NCI-H524 treated with DMSO at 0.1 percent for 48 hours (cell line): ENCODE measurements at places on chromosomes 1 and 21.

- DNase-seq, result no peak
Measured at GRCh38 chr21:16004086-16004485, 274.3 kb downstream of the USP25 start.

GRCh38 chr1:64508629-64509028 is 38.7 kb downstream of the CACHD1 start:
- DNase-seq, result no peak

- no peak for DNase-seq
Measured at GRCh38 chr1:27476237-27476636, 13.7 kb downstream of the WASF2 start.

DNA sequence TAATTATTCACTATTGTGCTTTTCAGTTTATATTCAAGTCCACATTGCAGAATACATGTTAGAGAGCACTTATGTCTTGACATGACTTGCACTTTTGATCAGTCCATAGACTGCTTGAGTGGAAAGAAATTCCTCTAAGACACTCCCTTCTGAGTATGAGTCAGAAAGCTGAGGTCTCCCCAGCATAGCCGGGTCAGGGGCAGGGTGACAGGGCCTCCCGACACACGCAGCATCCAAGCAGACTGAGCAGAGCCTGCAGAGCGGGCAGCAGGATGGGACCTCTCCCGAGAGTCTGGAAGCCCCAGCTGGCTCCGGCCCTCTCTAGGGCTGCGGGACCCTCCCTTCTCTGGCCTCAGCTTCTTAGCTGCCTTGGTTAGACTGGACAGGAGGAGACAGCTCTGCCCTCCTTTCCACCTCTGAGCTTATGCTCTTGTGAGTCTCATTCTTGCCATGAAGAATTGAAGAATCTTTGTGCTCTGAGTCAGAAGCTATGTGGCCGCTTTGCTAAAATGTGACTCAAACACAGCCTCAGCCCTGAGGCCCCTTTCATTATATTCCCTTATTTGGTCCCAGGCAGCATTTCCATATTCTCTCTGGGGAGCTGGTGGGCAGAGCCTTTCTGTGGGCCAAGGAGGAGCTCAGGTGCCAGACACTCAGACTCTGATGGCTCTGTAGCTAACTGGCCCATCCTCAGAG is 11.2 kb upstream of the CAPN2 start:
- DNase-seq, result no peak

- peak; percentile 49 for DNase-seq
Measured at GRCh38 chr1:89523572-89524368, 859 bp upstream of the LRRC8B start.

GRCh38 chr1:192225703-192226102 is 67.4 kb downstream of the RGS18 start:
- DNase-seq, result no peak

DNA sequence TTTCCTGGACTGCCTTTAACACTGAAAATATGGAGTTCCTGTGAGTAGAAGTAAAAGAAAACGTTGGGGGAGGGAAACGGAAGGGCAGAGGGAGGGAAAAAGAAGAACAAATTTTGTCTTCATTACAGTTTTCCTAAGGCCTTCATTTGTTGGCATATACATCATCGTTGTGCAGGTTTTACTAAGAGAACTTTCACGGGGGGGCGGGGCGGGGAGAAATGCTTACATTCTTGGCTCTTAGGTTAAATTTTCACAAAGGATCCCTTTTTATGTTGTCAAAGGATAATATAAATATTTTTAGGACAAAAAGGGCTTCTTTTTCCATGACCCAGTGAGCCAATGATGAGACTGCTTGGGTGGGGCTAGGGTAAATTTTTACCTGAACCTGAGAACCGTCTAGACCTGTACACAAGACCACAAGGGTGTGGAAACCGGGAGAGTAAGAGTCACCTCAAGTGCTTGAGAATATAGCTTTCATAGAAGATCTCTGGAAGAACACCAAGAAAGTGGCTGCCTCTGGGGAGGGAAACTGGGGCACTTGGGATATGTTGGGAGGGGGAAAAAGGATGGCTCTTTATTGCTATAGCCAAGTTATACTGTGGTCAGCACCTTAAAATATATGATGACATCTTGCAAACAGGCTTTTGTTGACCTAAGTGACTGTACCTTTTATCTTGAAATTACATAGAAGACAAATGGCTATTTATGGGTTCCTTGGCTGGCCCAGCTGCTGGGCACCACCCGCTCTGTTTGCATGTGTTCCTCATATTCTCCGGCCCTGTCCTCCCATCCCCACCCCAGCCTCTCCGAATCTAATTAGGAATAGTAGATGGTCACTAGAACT is 2.0 kb upstream of the UTP25 start:
- no peak for DNase-seq

DNA sequence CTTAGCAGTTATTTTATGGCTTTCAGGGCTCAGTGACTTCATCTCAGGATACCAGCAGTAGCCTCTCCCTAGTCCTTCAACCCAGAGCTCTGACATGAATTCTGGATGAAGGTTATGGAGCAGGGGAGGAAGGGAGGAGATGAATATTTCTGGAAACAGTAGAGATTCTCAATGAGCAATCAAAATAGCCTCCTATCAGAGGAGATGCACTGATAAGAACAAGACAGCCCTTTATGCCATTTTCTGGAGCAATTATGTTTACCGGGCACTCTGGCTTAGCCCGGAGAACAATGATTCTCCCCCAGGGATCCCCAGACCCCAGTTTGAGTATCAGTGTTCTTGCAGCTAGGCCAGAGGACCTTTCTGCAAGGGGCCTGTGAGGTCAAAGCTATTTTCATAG is 37.9 kb upstream of the EDARADD start:
- DNase-seq, result no peak

DNA sequence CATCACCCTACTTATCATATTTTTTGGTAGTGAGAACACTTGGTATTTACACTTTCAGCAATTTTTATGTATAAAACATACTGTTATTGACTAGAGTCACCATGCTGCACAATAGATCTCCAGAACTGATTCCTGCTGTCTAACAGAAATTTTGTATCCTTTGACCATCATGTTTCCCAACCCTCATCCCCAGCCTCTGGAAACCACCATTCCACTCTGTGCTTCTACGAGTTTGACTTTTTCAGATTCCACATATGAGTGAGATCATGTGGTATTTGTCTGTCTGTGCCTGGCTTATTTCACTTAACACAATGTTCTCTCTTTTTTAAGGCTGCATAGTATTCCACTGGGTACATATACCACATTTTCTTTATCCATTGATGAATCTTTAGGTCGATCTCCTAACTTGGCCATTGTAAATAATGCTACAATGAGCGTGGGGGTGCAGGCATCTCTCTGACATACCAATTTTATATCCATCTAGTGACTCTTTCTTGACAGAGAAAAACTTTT is 115.9 kb upstream of the RUNX1 start:
- DNase-seq, result no peak

GRCh38 chr1:117600966-117601365 is 4.9 kb upstream of the TENT5C start:
- DNase-seq, result no peak

- DNase-seq, result no peak
Measured at GRCh38 chr1:45979074-45979777, 153.2 kb downstream of the PIK3R3 start.

DNA sequence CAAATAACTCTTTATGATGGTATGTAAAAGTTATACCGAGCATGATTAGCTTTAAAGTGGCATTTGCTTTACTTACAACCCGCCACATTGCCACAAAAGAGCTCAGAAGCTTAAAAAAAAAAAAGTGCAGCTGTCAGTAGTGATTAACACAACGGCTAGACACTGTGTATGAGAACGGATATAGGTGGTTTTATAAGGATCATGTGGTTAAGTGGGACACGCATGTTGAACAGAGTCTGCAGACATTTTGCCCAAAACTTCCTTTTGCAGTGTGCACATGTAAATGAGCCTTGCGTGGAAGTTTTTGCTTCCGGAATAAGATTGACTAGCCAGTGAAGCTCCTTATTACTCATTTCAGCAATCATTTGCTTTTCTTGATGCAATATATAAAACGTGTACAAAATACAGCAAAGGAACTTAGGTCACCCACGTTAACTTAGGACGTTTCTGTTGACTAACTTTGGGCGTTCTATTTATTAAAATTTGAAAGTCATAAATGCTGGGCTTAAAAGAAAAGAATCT is 58.7 kb upstream of the RGS1 start:
- peak; percentile 1 for DNase-seq

DNA sequence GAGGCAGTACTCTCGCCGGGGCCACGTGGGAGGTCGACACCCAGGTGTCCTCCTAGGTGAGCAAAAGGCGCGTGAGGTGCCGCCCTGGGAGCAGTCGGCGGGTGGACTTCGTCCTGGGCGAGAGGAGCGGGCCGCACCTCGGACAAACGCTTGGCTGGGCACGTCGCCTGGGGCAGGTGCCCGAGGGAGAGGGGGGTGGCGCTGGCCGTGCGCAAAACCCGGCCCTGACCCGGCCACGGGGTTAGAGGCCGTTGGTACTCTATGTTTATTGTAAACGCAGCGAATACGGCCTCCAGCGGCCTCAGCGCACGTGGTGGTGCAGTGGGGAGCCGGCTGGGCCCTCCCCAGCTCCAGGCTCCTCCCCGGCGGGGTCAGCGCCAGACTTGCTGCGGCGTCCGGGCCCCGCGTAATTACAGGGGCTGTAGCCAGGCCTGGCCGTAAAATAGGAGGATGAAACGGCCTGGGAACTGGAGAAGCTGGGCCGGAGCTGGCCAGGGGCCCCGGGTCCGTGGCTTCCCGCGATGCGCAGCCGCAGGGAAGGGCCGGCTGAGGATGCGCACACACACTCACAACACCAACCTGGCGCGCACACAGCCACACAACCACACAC is 1.6 kb upstream of the EFNA1 start:
- DNase-seq, result no peak

DNA sequence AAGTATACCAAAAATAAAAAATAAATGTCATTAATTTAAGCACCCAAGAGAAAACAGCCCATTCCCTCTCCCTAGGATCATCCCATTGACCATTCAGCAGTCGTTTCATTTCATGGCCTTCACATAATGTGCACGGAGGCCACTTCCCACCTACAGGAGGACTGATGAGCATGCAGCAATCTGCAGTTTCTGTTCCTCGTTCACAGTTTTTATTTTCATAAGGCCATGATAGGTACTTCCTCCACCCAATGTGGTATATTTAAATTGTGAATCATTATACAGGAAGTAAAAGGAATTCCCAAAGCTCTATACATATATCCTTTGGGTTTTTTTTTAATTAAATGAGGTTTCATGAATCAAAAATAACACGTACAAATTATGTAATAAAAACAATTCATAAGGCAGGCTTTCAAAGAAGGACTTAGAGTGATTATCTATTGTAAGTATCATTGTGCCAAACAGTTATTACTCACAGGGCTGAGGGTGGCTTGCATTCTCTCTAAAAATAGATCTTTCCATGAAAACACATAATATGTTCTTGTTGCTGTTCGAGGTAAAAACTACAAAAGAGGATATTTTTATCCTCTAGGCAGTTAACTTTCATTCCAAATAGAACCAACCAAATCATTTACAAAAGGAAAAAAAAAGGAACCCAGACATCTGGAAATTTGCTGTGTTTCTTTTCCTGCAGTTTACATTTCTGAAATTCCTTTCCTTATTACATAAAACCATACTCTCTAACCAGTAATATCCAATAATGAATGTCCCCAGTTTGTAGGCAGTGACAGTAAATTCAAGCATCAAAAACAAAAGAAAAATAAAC is 27.5 kb upstream of the SLC44A3 start:
- no peak for DNase-seq

DNA sequence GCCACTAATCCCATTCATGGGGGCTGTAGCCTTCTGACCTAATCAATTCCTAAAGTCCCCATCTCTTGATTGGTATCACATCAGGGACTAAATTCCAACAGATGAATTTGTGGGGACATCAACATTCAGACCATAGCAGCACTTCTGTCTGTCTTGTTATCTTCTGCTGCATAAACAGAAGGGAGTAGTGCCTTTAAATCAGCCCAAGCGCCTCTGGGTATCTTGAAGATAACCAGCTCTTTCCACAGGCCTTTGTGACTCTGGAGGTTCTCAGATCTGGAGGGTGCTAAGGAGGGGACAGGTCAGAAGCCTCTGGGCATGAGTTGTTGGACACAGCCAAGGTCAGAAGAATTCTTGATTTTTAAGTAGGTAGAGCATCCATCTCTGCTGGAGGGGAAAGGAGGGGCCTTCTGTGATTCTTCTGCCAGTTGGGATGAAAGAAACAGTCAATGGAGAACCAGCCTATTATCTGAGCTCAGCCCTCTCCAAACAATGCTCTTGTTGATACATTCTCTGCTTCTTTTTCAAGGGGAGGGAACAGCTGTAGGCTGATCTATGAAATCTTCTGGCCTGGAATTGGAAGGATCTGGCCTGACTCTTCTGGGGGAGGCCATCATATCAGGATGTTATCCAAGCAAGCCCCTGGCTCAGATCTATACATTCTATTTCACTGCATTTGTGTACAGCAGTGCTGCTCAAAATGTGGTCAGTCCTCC is 31.3 kb upstream of the LRIG2 start:
- DNase-seq, result no peak

- DNase-seq, result no peak
Measured at GRCh38 chr1:229196404-229197264, 74.3 kb upstream of the RAB4A start.

DNA sequence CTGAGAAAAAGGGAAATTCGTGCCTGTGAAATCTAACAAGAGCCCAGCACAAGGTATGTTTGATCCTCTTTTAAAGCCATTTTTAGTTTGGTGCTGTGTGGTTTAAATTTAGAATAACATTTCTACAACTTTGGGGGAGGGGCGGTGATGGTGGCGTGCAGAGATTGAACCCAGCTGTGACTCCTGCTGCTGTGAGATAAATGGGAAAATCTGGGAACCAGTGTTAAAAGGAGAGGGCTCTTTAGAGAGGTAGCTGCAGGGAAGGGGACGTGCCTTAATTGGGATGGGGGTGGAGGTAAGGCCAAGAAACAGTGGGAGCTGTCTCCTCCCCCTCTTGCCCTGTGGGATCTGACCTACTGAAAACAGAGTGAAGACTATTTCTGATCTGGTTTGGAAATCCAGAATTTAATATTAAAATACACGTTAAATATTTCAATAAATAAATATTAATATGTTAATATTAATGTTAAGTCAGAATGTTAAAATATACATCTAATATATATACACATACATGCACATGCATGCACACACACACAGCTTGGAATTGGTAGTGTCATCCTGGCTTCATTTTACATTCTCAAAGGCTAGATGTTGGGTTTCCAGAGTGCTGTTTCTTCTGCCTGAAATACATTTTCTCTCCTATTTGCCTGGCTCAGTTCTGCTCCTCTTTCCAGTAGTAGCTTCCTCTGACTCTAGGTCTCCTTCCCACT is 30.1 kb upstream of the DNAJC6 start:
- no peak for DNase-seq

DNA sequence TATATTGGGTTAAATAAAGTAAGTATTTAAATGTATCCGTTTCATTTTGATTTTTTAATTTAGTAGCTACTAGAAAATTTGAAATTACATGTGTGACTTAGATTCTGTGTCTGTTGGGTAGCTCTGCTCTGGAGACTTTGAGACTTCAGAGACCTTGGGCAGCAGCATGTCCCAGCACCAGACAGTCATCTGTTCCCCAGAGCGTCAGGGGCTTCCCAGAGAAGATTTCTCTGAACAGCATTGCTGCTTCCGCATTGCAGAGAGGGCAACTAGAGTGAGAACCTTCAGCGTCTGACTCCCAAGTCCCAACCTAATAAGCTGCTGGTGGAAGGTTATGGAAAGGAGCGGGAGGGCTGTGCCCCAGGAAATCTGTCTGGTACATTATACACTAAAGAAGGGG is 6.6 kb downstream of the LINGO4 start:
- no peak for DNase-seq
